ENCODE measurements at places on chromosomes 5 and 9.

DNA sequence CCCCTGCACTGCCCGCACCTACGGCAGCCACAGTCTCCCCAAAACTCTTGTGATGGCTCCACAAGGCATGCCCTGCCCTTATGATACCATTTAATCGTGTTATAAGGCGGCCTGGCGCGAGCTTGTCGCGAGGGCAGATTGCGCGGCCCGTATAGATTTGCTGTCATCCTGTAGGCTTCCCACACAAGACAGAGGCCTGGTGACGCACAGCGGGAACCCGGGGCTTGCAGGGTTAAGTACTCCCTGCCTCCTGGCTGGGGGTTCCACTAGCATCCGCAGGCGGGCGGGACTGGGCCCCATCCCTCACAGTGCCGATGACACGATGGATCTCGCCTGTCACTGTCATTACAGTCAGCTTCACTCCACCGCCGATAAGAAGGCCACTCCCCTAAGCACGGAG lies 364.9 kb upstream of the IRX2 start:
- DNase-seq, result no peak

- DNase-seq, result no peak
Measured at GRCh38 chr9:131266266-131267229, 9.8 kb downstream of the FAM78A start.

- no peak for DNase-seq
Measured at GRCh38 chr5:142697356-142698255, 11.7 kb upstream of the FGF1 start.

DNA sequence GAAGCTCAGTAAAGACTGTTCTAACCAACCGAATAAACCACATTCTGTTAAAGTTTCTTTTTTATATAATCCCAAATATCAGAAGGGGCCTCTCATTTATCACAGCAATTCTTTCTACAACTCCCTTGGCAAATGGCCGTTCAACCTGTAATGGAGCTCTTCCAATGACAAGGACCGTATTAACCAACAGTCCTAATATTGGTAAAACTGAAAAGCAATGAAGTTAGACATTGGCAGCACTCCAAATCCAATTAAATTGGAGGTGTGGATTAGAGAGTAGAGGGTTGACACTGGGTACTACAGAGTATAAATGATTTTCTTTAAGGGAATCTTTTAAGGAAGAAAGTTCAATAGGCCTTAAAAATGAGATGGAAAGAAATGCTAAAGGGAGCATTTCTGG lies 842 bp downstream of the TMED7 start:
- no peak for DNase-seq

GRCh38 chr9:36818965-36819870 lies 214.8 kb downstream of the PAX5 start:
- DNase-seq, result peak; percentile 32

DNA sequence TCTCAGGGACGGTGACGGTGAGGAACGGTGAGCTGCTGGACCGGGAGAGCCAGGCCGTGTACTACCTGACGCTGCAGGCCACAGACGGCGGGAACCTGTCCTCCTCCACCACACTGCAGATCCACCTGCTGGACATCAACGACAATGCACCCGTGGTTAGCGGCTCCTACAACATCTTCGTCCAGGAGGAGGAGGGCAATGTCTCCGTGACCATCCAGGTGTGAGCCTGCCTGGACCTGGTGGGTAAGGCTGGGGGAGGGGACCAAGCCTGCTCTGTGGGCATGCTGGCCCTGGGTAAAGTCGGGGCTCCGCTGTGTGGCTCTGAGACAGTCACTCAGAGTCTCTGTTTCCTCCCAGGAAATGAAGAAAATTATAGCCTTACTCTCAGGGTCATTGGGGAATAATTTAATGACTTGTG lies 29.3 kb downstream of the CDHR2 start:
- no peak for DNase-seq

GRCh38 chr5:100406640-100407039 lies 128.5 kb upstream of the FAM174A start:
- no peak for DNase-seq

- DNase-seq, result no peak
Measured at GRCh38 chr5:66454186-66455078, 141.8 kb upstream of the MAST4 start.

GRCh38 chr5:154049636-154050035 lies 10.9 kb downstream of the MFAP3 start:
- DNase-seq, result no peak

DNA sequence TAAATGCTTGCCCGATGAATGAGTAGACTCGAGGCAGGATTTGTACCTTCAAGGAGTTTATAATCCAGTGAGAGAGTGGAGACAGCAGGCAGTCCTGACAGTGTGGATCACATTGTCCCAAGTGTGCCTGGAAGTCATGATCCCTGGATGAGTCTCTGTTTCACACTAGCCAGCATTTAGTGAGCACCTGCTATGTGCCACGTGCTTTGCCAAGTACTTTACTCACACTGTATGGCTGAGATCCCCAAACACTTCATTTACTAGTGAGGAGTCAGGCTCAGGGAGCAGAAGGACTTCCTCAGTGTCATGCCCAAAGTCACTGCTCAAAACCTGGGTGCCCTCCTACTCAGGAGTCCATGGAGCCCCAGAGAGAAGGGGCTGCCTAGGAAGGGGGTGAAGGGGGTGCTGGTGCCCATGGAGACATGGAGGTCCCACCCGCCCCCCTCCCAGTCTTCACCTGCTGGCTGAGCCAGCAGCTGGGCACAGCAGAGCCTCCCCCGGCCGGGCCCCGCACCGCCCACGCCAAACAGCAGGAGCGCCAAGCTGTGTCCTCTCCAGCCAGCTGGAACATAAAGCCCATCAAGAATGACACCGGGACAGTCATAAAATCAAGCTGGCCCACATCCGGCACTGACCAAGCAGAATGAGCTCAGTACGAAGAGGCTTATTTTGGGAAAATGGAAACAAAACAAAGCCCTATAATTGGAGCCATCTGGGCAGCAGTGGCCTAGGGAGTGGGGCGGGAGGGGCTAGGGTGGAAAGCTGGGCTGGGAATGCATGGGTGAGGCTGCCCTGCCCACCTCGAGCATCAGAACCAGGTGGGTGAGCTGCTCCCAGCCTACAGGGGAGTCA lies 10.6 kb downstream of the LAMC3 start:
- DNase-seq, result no peak

- DNase-seq, result no peak
Measured at GRCh38 chr5:143002459-143003327, 232.5 kb downstream of the ARHGAP26 start.

- DNase-seq, result no peak
Measured at GRCh38 chr9:87950296-87950695, 24.0 kb downstream of the CDK20 start.

DNA sequence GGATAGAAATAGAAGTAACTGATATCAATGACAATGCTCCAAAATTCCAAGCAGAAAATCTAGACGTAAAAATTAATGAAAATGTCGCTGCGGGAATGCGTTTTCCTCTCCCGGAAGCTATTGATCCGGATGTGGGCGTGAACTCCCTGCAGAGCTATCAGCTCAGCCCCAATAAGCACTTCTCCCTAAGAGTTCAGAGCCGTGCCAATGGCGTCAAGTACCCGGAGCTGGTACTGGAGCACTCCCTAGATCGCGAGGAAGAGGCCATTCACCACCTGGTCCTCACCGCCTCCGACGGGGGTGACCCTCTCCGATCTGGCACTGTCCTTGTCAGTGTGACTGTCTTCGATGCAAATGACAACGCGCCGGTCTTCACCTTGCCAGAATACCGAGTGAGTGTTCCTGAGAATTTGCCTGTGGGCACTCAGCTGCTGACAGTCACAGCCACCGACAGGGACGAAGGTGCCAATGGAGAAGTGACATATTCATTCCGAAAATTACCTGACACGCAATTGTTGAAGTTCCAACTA lies 818 bp downstream of the PCDHGA10 start:
- no peak for DNase-seq

- no peak for DNase-seq
Measured at GRCh38 chr5:170743876-170744212, 39.7 kb upstream of the GABRP start.

DNA sequence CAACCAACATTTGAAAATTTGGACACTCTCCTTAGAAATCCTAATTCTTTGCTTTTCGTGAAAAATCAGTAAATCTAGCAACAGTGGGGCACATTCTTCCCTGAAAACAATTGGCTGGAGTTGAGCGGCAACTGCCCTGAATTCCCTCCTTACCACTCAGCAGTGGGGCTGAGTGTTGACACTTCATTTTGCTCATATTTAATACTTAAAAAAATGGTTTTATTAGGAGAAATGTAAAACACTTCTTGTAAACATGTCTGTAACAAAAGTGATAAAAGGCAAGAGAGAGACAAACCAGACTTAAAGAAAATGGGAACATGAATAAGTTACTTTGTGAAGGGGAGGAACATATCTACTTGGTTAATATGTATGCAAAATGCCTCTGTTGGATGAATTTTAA lies 193.5 kb downstream of the CNTLN start:
- no peak for DNase-seq

DNA sequence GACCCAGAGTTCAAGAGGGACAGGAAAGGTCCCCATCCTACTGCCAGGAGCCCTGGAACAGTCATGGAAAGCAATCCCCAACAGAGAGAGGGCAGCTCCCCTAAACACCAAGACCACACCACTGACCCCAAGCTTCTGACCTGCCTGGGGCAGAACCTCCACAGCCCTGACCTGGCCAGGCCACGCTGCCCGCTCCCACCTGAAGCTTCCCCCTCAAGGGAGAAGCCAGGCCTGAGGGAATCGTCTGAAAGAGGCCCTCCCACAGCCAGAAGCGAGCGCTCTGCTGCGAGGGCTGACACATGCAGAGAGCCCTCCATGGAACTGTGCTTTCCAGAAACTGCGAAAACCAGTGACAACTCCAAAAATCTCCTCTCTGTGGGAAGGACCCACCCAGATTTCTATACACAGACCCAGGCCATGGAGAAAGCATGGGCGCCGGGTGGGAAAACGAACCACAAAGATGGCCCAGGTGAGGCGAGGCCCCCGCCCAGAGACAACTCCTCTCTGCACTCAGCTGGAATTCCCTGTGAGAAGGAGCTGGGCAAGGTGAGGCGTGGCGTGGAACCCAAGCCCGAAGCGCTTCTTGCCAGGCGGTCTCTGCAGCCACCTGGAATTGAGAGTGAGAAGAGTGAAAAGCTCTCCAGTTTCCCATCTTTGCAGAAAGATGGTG lies 31.6 kb downstream of the CD180 start:
- no peak for DNase-seq

- DNase-seq, result no peak
Measured at GRCh38 chr9:17669206-17669605, 90.3 kb downstream of the SH3GL2 start.

GRCh38 chr5:126780165-126780827 lies 3.4 kb downstream of the LMNB1 start:
- peak; percentile 21 for DNase-seq

DNA sequence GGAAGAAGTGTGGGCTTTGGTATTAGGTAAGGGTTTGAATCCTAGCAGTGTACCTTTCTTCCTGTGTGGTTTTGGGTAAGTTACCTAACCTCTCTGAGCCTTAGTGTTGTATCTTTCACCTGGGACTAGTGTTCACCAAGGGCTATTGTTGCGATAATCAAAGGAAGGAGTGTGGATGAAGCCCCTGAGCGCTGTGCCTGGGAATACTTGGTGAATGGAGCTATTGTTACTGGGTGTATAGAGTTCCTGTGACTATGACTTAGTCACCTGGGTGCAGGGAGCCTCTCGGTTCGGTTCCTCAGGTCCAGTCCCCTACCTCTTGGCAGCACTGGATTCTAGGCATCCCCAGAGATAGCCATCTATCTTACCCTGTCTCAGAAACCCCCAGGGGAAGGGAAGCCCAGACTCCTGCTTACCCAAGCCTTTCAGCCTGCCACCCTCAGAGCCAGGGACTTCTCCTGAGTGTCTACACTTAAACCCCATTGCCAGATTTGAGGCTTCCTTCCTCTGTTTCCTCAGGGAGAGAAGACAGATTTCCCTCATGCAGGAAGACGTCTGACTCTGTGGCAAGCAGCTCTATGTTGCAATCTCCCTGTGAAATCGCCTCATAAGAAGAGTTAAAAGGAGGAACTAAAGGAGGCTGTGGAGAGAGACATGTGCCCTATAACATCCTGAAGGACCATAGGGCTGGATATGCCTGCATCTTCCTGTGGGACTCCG lies 181.0 kb upstream of the PITX1 start:
- no peak for DNase-seq

GRCh38 chr5:157721159-157721558 lies 10.1 kb upstream of the THG1L start:
- no peak for DNase-seq

DNA sequence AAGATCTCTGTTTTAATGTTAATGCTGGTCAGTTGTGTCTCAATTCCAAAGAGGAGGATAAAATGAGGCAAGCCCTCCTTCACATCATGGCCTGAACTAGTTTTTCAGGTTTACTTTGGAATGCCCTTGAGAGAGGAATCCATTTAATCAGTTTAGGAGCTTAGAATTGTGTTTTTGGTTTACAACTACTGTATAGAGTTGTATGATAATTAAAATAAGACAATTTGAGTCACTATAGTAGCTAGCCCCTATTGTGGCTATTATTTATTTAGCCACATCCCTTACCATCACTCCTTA lies 107.8 kb upstream of the PRLR start:
- DNase-seq, result no peak

DNA sequence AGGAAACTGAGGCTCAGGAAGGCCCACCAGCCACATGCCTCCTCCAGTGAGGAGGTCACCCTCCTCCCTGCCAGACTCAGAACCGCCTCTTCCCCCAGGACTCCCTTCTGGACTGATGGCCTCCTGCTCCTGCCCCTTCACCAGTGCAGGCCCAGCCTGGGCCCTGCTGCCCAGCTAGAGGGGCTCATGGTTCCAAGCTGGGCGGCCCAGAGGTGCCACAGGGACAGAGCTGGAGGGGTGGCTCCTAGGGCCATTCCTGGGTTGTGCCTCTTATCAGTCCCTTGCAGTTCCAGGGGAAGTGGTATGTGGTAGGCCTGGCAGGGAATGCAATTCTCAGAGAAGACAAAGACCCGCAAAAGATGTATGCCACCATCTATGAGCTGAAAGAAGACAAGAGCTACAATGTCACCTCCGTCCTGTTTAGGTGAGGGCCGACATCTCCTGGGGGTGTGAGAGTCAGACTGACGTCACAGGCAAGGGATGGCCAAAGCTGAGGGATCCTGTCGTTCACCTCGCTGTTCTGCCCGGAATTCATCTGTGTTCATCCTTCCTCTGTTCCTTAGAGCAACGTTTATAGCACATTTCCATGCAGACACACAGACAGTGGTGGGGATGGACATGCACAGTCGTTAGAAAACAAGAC lies 819 bp downstream of the LCN2 start:
- no peak for DNase-seq

DNA sequence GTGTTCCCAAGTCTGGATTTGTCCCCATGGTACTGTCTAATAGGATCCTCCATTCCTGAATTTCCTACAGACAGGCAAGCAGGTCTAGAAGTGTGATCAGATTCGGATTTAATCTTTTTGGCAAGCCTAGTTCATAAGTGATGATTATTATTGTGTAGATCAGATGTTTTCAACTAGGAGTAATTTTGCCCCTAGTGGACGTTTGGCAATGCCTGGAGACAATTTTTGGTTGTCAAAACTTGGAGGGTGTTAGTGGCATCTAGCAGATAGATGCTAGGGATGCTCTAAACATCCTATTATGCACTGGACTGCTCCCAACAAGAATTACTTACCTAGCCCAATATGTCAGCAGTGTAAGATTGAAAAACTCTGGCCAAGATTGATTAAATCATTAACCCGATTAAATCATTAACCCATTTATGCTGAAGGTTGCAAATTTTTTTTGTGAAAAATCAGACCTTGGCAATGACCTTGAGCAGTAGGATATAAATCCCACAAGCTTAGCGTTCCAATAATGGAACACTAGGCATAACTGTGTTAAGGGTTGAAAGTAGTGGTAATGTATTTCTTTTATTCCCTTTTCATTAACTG lies 28.2 kb downstream of the TCERG1 start:
- DNase-seq, result no peak

- no peak for DNase-seq
Measured at GRCh38 chr9:20240498-20240897, 381.8 kb downstream of the MLLT3 start.

Measured in nucleus accumbens (tissue), 56 donors.